Naive thymus-derived CD8-positive, alpha-beta T cell (primary cell): ENCODE measurements at places on chromosomes 5 and 9.
A peak's percentile ranks its signal among the peaks of the same experiment; 100 is the strongest.

- DNase-seq = no peak
Measured at GRCh38 chr9:6733831-6734230, 23.9 kb upstream of the KDM4C start.

DNA sequence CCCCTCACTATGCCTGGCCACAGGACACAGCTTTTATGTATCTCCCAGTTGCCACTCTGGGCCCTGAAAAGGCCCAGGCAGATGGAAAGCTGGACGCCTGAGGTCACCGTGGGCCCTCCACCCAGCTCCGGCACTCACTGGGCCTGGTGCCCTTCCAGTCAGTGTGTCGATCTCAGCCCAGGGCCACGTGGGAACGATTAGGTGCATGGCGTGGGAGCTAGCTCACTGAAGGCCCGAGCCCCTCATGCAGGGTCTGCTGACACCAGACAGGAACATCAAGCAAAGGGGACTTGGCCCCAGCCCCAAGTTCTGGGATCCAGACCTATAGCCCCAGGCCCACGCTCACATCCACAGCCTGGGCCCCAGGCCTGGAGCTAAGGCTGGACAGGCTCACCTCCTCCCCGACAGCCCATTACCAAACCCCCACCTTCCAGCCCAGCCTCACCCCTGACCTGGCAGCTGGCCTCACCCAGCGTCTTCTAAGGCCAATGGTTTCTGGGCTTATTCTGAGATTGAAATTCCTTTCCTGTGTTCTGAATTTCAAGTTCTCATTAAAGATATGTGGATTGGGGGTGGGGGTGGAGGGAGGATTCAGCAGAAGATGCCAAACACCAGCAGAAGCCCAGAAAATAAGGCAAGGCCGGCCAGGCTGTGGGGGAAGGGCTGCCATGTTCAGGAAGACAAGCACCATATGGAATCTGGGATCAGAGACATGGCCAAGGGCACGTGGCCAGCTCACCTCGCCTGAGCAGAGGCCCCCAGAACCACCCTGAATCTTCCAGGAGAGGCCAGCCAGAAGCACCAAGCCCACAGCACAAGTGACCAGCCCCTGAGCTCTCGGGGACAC, 74.5 kb downstream of the ADAMTS2 start:
- no peak for DNase-seq

DNA sequence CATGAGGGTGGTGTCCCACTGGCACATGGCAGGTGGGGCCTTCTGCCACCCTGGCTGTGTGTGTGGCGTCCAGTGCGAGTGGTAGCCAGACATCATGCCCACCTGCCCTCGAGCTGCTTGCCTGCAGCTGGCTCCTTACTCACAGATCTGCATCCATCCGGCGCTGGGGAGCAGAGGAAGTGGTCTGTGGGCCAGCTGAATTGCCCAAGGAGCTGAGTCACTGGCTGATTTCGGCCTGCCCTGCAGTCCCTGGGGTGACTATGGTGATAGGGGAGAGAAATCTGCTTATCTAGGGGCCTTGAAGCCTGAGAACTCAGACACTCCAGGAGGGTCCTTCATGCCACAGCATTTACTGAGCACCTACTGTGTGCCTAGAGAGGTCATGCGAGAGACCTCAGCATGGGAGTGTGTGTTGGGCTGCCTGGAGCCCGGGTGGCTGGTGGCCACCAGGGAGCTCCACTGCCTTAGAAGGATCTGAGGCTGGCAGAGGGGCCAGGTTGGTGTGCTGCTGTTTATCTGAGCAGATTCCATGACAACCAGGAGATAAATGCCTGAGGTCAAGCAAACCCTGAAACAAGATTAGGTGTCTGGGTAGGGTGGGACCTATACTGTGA, 57.1 kb downstream of the SLC22A5 start:
- peak; percentile 36 for DNase-seq

- peak; percentile 78 for DNase-seq
Measured at GRCh38 chr5:149264439-149265067, 7.1 kb upstream of the AFAP1L1 start.

DNA sequence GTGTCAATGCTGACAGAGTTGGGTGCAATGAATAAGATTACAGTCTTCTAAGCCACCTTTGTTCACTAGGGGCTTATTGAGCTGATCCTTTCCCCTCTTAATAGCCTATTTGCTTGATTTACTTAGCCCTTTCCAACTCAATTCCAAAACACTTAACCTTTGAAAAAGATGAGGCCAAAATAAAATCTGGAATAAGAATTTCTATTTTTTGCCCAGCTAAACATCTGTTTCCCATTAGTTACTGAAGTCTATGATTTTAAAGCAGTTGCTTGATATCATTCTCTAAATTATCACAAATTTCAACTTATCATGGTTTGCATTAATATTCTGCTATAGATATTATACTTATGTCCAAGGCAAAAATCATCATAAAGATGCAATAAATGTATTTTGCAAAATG, 1272.0 kb upstream of the ACO1 start:
- DNase-seq = no peak

DNA sequence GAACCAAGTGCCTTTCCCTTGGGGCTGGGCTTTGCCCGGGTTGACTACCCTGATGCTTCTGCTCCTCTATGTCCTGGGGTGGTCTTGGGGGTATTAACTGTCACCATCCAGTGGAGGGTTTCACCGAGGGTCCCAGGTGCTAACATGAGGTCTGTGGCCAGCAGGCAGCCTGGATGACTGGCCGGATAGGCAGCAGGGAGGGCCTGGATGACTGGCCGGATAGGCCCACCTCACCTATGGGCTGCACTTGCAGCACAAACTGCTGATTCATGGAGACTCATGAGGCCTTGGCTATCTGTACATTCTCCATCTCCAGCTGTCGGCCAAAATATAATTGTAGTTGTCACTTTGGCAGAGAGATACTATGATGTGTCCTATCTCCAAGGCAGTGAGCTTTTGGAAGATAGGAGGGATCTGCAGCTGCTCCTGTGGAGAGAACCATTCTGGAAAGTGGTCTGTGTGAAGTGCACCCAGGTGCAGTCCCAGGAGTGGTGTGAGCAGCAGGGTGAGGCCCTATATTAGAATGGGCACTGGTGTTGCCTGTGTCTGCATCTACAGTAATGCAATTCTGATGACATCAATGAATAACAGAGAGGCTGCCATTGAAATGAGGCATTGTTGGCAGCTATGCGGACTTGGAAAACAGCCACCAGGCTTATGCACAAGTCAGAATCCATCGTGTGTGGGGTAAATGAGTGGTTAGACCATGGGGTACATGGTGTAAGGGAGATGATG, 26.3 kb upstream of the CDKN2AIPNL start:
- DNase-seq = no peak

- no peak for DNase-seq
Measured at GRCh38 chr9:91572044-91572443, 148.4 kb upstream of the NFIL3 start.

GRCh38 chr9:129558063-129558550, 62.8 kb downstream of the C9orf50 start:
- DNase-seq = no peak

DNA sequence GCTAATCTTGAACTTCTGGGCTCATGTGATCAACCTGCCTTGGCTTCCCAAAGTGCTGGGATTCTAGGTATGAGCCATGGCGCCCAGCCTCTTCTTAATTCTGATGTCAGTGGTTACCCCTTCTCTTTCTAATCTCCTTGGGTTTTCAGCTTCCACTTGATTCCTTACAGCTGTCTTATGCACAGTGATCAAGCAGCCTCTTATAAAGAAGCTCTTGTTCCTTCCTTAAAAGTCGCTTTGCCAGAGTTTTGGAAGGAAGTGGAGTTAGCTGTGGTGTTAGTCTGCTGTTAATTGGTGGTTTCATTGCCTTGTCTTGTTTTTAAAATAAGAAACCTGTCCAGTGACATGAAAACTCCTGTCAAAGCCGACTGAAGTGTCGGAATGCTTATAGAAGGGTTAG, 128.1 kb upstream of the CACNA1B start:
- DNase-seq = no peak

- DNase-seq = no peak
Measured at GRCh38 chr5:160291467-160291866, 20.9 kb downstream of the CCNJL start.

DNA sequence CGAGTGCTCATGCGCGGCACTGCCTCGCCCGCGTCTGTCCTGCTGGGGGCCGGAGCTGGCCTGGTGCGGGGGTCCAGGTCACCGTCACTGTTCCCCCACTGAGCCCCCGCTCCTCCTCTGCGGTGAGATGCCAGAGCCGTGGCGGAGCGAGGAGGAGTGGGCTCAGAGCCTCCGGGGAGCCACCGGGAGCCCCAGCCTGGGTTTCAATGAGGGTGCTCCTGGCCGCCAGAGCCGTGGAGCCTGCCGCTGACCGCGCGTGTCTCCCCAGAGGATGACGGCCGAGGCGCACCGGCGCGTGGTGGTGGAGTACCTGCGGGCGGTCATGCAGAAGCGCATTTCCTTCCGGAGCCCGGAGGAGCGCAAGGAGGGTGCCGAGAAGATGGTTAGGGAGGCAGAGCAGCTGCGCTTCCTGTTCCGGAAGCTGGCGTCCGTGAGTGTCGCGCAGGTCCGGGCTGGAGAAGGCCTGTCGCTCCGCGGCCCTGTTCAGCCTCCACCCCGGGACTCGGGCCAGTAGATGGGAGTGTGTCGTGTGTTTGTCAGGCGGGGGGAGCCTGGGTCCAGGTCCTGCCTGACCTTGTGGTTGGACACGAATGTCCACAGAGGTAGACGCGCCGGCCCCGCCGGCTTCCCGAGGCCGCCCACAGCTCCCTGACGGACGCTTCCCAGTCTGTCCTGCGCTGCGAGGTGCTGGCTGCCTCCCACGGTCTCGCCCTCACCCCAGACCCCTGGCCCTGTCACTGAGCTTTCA, 22.0 kb downstream of the EXOC3 start:
- no peak for DNase-seq

- DNase-seq = no peak
Measured at GRCh38 chr5:124628721-124629596, 117.5 kb downstream of the ZNF608 start.
